ACHN (cell line): ENCODE measurements at places on chromosomes 3 and 15.

GRCh38 chr3:9349321-9350117 is 13.3 kb upstream of the THUMPD3 start:
- peak; percentile 88 for DNase-seq

DNA sequence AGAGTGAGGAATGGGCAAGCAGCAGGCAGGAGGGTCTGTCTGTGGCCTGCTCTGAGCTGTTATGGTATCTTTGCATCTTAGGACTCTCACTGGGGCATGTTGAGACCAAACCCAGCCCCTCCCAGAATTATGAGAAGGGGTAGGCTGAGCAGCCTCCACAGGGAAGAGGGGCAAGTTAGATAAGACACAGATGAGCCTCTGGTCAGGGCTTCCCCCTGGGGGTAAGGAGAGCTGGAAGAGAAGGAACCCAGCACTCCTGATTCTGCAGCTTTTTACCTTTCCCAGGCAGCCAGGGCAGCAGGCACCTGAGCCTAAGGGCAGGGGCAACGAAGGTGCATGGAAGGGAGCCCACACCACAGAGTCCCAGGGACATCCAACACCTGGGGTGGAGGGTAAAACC is 19.3 kb downstream of the DUOX1 start:
- DNase-seq = no peak

DNA sequence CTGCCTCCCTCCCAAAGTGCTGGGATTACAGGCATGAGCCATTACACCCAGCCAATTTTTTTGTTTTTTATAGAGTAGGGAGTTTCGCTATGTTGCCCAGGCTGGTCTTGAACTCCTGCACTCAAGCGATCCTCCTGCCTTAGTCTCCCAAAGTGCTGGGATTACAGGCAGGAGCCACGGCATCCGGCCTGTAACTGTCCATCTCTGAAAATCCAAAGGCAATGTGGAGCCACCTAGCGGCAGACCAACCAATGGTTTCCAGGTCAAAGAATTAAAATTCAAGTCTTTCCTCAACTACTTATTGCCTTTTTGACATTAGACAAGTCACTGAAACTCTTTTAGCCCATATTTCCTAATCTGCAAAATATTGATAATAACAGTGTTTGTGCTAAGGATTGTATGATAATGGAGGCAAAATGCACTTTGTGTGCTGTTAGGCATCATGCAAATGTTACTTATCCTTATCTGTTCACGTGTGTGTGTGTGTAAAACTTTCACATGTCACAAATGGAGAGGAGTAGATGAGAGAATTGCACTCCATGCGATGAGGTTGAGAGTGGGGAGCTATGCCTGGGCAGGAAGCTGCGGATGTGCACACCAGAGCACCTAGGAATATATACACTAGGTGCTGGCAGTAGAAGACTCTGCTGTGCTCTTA is 48.7 kb downstream of the COL8A1 start:
- DNase-seq = peak; percentile 65

DNA sequence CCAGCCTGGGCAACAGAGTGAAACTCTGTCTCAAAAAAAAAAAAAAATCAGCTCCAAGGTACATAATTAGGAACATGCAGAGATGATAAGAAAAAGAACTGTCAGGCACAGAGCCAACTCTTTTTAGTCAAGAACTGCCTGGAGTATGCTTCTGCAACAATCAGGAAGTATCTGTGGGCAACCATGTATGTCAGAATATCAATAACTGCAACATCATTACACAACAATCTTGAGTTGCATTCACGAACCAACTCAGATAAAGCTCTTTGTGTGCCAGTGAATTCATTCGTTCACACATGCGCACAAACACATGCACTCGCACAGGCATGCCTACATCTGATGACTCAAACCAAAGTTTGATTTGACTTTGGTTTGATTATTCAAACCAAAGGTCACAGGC is 32.1 kb downstream of the EFHB start:
- DNase-seq = no peak

- DNase-seq = no peak
Measured at GRCh38 chr15:101148881-101149664, 102.8 kb downstream of the CHSY1 start.

DNA sequence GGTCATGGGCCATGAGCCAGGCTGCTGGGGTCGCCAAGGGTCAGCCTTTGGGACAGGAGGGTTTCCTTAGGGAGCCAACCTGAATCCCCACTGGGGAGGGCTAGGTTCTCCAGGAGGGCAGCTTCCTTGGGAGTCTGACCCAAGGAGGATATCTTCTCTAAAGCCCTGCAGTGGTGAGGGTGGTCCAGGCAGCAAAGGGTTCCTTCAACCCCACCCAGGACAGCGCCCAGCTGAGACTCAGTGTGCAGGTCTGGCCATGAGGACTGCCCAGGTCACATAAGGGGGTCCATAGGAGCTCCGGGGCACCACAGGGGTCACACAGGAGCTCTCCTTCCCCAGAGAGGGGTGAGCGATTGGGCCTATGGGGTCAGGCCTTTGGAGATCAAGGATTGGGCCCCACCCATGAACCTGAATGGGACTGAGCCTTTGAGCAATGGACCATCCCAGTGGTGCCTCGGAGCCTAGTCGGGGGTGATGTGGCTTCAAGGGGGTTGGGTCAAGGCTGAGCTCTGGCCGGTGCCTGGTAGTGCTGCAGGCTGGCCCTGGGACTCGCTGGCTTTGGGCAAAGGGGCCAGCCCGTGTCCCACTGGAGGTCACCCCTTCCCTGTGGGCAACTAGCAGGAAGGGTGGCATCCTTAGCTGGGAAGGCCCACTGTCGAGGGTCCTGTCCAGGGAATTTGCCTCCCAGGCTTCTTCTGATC is 216.5 kb downstream of the SNRPN start:
- DNase-seq = no peak

DNA sequence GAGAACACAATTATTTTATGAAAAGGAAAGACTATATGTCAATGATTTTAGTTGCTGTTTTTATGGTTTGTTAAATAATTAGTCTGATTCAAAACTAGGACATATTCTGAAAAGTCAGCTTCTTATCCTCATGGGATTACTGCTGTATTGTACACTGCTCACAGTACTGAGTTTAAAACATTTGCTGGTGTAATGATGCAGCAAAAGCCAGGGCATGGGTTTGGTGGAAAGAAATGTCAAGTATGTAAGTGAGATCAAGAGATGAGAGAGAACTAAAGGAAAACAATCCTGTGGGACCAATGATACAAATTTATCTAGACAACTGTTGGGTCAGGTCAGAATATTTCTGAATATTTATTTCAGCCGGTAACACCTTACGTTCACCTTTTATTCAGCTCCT is 210.1 kb upstream of the ARHGEF26 start:
- no peak for DNase-seq

DNA sequence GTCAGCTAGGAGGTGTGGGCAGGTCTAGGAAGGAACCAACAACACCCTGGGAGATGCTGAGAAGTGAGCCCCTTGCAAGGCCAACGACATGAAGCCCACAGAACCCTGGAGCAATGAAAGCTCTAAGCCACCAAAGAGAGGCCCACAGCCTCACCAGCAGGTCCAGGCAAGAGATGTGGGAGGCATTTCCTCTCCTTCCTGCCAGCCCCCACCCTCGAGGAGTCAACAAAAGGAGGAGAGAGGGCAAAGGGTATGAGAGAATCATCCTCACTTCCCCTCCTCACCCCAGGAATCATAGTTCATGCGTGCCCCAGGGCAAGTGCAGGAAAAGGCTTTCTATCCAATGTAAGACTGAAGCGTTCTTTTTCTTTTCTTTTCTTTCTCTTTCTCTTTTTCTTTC is 195.8 kb downstream of the SHQ1 start:
- no peak for DNase-seq

- DNase-seq = no peak
Measured at GRCh38 chr3:110624576-110624975, 447.0 kb upstream of the NECTIN3 start.

DNA sequence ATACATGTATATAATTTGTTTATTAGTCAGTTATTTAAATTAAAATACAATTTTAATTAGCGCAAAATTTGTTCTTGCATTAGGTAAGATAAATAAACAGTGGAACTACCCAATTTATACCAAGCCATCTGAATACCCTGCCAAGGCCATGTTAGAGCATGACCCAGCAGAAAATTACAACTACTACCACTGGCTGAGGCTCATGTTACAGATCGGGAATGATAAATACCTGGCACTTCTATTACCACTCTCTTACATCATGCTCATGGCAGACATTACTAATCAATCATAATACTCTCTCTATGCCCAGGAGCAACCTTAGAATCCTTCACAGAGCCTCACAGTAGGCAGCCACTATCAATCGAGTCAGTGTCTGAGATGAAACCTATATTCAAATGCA is 21.2 kb upstream of the LMOD3 start:
- no peak for DNase-seq

DNA sequence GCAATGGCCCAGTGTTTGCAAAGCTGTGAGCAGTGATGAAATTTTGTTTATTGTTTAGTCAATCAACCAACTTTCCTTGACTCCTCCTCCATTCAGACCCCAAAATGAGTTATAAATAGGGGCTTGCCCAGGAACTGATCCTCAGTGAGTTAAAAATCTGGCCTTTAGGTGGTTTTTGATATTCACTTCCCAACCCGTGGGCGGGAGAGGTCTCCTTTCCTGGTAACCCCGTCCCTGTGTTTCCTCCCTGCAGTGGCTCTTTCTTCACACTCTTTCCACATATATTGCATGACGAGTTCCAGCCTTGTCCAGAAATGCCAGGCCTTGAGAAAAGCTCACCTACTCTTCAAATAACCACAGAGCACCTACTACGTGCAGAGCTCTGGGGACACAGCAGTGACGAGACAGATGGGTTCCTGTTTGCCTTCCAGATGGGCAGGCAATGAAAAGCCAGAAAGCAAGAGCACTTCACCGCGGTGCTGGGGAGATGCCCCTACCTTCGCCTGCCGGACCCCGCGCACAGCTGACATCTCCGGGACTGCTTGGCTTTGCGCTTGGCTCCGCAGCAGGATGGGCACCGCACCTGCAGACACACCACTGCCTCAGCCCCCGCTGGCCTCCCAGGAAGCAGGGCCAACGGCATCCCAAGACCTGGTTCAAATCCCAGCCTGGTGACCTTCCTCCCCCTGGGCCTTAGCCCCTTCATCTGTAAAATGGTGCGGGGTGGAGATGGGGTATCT is 17.2 kb downstream of the SSUH2 start:
- no peak for DNase-seq

- DNase-seq = no peak
Measured at GRCh38 chr3:114741066-114741465, 406.0 kb downstream of the ZBTB20 start.

- DNase-seq = no peak
Measured at GRCh38 chr3:192092388-192093005, 631.5 kb downstream of the PYDC2 start.

- no peak for DNase-seq
Measured at GRCh38 chr3:66738625-66739365, 238.0 kb upstream of the LRIG1 start.

DNA sequence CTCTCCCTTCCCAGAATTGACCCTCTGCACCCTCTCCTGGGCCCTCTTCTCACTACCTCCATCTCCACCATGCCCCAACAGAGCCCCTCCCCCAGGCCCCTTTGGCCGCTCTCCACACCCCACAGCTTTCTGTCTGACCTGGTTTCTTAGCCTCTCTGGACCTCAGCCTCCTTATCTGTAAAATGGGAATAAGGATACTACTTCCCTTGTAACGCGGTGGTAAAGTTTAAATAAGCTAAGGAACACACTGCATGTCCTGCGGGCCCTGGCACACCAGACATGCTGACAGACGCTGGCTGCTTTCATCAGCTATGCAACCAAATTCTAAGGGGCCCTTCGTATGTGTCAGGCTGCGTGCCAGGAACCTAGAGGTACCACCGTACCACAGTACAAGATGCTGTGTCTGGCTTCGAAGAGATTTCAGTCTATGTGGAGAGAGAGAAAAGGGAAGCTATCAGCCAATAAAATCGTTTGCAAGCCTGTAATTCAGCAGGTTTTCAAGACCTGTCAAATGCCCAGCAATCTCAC is 777 bp upstream of the SLC51A start:
- no peak for DNase-seq

DNA sequence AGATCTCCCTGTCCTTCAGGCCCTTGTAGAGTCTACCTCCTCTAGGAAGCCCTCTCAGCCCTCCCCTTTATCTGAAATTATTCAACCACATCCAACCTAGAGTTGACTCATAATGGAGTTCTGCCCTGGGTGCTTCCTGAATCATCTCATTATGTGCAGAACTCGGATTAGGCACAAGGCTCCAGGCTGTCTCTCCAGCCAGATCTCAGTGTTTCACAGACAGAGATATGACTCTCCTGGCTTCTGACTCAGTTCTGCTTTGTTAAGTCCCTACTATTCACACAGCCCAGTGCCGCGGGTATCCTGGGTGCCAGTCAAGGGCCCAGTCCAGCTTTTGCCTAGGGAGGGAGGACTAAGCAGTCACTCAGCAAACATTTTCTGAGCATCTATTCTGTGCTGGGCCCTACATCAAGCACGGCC is 9.3 kb downstream of the STRA6 start:
- peak; percentile 87 for DNase-seq
